ENCODE measurements at places on chromosomes 12 and 14. TPM values are rescaled to one million over a fixed set of nuclear protein-coding genes. Genes with fewer than 3 reads are reported as not detected.

- DNase-seq = no peak
Measured at GRCh38 chr12:56040151-56040550, 1.6 kb upstream of the RPS26 start.

The NXPH4 gene
- total RNA-seq = 3.3 TPM

The GPX2 gene
- total RNA-seq = 5.7 TPM

The RNASE3 gene
- not detected for total RNA-seq

DNA sequence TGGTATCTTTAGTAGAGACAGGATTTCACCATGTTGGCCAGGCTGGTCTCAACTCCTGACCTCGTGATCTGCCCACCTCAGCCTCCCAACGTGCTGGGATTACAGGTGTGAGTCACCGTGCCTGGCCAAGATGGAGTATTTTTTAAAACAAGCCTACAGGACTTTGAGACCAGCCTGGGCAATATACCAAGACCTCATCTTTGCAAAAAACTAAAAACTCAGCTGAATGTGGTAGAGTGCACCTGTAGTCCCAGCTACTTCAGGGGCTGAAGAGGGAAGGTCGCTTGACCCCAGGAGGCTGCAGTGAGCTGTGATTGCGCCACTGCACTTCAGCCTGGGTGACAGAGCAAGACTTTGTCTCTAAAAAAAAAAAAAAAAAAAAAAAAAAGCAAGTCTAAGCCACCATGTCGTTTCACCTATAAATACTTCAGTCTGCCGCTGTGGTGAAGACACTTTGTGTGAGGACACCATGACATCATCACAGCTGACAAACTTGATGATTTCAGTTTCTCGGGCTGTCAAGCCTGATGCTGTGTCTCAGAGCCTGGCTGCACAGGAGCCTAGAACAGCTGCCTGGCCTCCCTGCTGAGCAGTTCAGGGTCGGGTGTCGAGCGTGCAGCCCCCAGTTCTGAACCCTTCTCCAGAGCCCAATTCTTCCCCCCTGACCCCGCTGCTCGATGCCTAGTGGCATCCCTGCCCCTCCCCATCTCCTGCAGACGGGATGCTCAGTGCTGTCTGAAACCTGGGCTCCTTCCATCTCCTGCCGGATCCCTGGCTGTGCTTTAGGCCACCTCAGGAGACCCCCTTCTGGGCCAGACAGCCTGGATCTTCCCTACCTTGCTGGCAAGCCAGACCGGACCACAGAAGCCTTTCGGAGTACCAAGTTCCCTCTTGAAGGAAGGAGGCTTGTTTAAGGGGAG is 119.2 kb upstream of the EVL start:
- no peak for DNase-seq

The RNASE1 gene
- total RNA-seq = 371 TPM

The NR4A1 gene
- 11.7 TPM for total RNA-seq
